ENCODE measurements at places on chromosomes 3 and 15.

- H3K27me3 ChIP-seq: no peaks in the 10 kb centered on the region
- no peak overlapping the region for H3K27ac ChIP-seq
- DNase-seq: no peak
- no peak overlapping the region for H3K4me3 ChIP-seq
Observed at GRCh38 chr3:125679258-125679657, 84.0 kb upstream of the OSBPL11 start.

DNA sequence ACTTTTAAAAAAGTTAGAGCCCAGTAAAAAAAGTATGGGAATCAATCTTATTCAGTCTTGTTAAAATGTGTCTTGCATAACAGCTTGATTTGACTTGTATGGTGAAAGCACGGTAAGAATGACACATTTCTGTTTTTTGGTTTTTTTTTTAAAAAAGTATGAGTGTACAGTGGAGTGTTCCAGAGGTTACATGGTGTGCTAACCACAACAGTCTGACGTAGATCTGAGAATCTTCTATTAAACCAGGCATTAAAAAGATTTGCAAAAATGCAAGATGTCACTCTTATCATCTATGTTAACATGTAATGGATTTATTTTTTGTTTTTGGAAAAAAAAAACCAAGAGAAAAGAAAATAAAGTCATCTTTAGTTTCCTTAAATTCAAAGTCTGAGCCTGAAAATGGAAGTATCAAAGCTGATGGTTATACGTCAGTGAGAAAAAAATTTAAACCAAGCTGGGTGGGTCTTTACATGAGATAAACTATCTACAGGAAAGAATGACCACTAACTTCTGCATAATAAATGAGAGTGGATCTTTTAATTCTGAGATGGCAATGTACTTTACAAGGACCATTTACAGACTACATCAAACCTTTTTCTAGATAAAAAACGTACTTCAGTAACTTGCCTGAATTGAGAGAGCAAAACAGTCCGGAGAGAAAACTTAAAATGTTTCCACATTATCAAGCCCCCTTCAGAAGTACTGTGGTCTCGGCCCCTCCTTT, 1.6 kb downstream of the GABPB1 start:
- H3K36me3 ChIP-seq: peaks cover 27% of the 10 kb centered on the region
- no peak for DNase-seq
- H3K4me3 ChIP-seq: peak overlapping the region; percentile 100
- H3K4me1 ChIP-seq: no peaks in the 10 kb centered on the region

GRCh38 chr3:126354776-126355175, 2.4 kb downstream of the KLF15 start:
- no peak overlapping the region for H3K27ac ChIP-seq
- no peaks in the 10 kb centered on the region for H3K27me3 ChIP-seq
- no peak for DNase-seq
- no peak overlapping the region for H3K4me3 ChIP-seq

DNA sequence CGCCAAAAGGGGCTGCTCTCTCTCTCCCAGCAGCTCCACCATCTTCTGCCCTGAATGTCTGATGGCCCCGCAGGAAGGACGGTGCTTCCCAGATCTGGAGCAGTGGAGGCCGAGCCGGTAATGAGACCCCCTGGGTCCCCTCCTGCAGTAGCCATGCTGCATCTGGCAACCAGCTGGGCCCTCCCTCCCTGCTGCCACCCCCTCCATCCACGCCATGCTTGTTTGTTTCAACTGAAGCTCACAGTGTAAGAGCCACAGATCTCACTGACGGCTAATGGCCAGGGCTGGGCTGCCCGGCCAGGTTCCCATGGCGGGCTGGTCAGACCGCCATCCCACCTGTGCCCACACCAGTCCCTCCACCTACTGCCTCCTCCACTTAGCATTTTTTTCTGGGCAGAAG, 260.8 kb downstream of the UACA start:
- H3K36me3 ChIP-seq: no peaks in the 10 kb centered on the region
- no peaks in the 10 kb centered on the region for H3K27me3 ChIP-seq
- H3K4me3 ChIP-seq: no peak overlapping the region
- no peak overlapping the region for H3K27ac ChIP-seq

DNA sequence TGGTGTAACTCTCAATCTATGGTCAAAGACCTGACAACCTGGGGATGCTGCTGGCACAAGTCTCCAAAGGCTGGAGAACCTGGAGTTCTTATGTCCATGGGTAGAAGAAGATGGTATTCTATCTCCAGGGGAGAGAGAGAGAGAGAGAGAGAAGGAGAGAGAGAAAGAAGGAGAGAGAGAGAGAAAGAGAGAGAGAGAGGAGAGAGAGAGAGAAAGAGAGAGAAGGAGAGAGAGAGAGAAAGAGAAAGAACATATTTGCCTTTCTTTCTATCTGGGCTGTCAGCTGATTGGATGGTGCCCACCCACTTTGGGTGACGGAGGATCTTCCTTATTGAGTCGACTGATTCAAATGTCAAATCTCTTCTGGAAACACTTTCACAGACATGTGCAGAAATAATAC, 84.6 kb downstream of the PPM1L start:
- no peak overlapping the region for H3K4me3 ChIP-seq
- no peak for DNase-seq
- no peaks in the 10 kb centered on the region for H3K27me3 ChIP-seq
- no peaks in the 10 kb centered on the region for H3K36me3 ChIP-seq
- no peak overlapping the region for H3K27ac ChIP-seq
- H3K4me1 ChIP-seq: peaks cover 3% of the 10 kb centered on the region

GRCh38 chr3:139532976-139533375, 6.6 kb downstream of the RBP1 start:
- no peaks in the 10 kb centered on the region for H3K27me3 ChIP-seq
- H3K36me3 ChIP-seq: no peaks in the 10 kb centered on the region
- no peak overlapping the region for H3K27ac ChIP-seq
- 0 out of 2 replicates have a peak, but pooled peaks cover 4% of the 10 kb centered on the region for H3K4me1 ChIP-seq
- H3K4me3 ChIP-seq: no peak overlapping the region

DNA sequence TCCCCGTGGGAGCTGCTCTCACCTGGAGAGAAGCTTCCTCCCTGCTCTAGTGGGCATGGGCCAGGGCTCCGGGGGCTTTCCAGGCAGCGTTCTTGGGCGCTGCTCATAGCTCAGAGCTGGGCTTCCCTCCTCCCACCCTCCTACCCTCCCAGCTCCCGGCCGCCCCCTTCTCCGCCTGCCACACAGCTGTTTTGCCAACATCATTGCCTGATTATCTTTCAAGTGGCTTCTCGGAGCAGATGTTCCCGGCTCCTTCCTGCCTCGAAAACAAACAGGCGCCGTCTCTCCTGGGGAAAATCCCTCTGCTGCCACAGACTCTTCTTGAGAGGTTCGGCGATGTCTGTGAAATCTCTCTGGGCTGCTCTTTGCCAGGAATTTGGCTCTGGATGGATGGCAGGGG, 195.6 kb downstream of the RPLP1 start:
- peak; percentile 52 for DNase-seq
- H3K27me3 ChIP-seq: no peaks in the 10 kb centered on the region
- H3K4me1 ChIP-seq: peaks cover 23% of the 10 kb centered on the region
- H3K36me3 ChIP-seq: no peaks in the 10 kb centered on the region
- no peak overlapping the region for H3K27ac ChIP-seq

GRCh38 chr3:6697722-6698121, 163.2 kb upstream of the GRM7 start:
- H3K27ac ChIP-seq: no peak overlapping the region
- H3K4me1 ChIP-seq: peaks cover 2% of the 10 kb centered on the region
- no peaks in the 10 kb centered on the region for H3K36me3 ChIP-seq
- DNase-seq: no peak
- no peak overlapping the region for H3K4me3 ChIP-seq

GRCh38 chr15:66894986-66895780, 170.2 kb upstream of the SMAD3 start:
- no peak overlapping the region for H3K27ac ChIP-seq
- no peaks in the 10 kb centered on the region for H3K36me3 ChIP-seq
- H3K4me3 ChIP-seq: no peak overlapping the region
- no peaks in the 10 kb centered on the region for H3K27me3 ChIP-seq
- no peak for DNase-seq
- peaks cover 2% of the 10 kb centered on the region for H3K4me1 ChIP-seq
